GM12865 (cell line): ENCODE measurements at places on chromosomes 12 and 14.
A peak's percentile ranks its signal among the peaks of the same experiment; 100 is the strongest.

DNA sequence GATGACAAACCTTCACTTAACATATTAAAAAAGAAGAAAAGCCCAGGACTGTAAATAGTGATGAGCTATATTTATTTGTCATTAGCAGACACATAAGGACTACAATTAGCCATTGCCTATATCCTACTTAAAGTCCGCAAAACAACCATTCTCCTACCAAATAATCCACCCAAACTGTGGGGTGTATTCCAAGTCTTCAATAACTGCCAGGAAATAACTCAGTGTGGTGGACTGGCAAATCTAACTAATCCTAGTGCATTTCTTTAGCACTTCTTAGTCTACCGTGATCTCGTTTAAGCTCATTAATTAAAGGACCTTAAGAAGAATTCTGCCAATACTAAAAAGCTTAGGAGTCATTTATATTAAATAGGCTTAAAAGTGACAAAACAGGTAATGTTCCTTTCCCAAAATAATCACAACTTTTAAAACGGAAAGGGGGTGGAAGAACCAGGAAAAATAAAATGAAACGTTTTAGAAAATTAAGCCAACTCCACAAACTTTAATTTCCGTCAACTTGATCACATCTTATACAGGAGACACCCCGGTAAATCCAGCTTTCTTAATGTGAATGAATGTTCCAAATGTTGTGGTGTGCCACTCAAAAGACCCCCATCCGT, 1.8 kb downstream of the NOVA1 start:
- no peak for DNase-seq

- no peak for DNase-seq
Observed at GRCh38 chr12:108766294-108766693, 35.0 kb upstream of the CORO1C start.

- DNase-seq, result no peak
Observed at GRCh38 chr12:27151479-27151878, 69.1 kb upstream of the C12orf71 start.

DNA sequence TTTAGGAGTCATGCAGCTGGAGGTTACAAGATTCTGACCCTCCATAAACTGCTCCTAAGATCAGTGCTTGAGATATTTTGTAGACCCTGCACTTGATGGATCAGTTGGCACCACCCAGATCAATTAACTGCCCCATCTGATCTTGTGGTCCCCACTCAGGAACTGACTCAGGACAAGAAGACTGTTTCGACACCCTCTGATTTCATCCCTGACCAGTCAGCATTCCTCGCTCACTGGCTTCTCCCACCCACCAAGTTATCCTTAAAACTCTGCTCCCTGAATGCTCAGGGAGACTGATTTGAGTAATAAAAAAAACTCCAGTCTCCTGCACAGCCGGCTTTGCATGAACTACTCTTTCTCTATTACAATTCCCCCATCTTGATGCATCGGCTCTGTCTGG, 360.2 kb downstream of the GALC start:
- no peak for DNase-seq

- no peak for DNase-seq
Observed at GRCh38 chr12:113128802-113129663, 6.5 kb downstream of the RASAL1 start.

- DNase-seq, result no peak
Observed at GRCh38 chr12:108921946-108922345, 42.1 kb downstream of the DAO start.

DNA sequence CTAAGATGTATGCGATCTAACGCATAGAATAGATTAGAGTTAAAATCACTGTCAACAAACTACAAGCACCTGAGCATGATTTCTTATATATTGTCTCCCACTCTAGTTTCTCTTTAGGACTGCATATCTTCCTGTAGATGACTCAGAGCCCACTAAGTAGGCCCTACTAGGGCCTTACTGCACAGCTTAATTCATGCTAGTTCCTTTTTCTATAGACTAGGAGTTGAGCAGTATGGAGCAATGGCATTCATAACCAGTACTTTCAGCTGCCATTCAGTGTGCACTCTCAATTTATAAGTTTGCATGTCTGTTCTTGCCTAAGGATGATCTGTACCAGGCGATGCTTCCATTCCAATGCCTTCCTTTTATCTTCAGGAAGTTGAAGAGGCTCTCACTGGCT, 103.5 kb downstream of the METTL25 start:
- no peak for DNase-seq

DNA sequence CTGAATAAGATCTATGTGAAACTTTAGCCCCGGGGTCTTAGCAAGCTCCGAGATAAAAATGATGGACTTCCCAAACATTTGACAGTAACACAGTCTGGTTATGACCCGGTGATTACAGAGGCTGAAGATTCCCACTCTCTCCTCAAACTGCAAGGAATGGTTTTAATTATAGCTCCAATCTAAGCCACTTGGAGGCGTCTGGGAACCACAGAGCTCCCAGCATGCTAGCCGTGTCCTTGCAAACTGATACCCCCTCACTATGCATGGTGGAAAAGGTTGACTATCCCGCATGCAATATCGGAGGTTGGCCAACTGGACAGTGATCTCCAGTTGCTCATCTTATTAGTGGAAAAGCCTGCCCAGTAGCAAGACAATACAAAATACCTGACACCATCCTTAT, 76.5 kb upstream of the GRIN2B start:
- no peak for DNase-seq

DNA sequence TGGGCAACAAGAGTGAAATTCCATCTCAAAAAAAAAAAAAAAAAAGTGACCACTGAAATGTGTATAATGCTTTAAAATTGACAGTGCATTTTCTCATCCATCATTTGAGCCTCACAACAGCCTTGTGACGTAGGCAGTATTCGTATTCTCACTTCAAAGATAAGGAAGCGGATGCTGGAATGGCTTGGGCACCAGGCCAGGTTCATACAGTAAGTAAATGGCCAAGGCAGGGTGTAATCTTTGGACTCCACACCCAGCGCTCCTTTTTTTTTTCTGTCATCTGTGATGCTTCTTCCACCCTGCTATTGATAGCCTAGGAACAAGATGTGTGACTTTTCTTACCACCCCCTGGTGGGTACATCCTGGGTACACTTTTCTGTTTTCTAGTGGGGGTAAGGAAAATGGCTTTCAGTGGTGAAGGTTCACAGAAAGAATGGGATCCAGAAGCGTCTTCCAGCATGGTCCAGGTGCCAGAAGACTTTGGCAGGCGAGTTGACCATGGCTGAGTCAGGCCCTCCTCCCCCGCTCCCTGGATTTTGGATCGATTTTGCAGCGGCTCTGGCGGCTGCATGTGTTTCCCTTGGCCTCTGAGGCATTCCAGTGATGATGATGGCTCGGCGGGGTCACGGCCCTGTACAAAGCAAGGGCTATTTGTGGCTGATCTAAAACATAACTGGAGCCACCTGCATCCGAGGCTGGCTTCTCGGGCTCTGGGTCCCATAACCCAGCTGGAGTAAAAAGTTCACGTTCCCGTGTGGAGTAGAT, 110.6 kb downstream of the CACNA1C start:
- no peak for DNase-seq

DNA sequence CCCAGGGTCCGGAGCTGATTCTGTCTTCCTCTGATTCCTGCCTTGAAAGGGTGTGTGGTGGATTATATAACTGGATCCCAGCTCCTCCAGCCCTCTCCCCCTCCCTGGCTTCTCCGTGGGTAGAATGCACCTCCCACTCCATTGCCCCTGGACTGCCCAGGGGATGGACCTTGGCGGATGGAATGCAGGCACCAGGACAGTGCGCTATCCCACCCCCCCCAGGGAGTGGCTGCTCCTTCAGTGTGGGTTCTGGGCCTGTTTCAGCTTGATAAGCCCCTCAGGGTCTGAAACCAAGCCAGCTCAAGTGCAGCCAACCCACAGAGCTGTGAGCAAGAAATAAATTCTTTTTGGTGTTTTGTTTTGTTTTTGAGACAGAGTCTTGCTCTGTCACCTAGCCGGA, 112.4 kb upstream of the TMEM132D start:
- no peak for DNase-seq

- DNase-seq, result no peak
Observed at GRCh38 chr12:93379326-93379980, 1.7 kb downstream of the NUDT4 start.

DNA sequence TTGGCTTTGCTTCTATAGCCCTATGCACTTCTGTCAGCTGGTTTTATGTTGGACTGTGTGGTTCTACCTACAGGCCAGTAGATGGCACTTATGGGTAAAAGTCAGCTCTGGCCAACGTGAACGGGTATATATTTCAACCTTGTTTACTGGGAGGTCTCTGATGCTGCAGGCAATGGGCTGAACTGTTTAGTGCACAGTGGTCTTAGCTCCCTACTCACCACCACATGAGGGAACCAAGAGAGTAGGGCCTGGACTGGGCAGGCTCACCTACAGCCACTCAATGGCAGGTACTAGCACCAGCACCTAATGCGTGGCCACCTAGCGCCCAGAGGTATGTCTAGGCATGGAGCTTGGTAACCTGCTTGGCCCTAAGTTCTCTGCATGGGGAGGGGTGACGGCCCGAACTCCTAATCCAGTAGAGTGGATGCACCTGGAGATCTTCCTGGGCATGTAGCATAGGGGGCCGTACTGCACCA, 481.8 kb downstream of the TMEM117 start:
- DNase-seq, result peak; percentile 66

DNA sequence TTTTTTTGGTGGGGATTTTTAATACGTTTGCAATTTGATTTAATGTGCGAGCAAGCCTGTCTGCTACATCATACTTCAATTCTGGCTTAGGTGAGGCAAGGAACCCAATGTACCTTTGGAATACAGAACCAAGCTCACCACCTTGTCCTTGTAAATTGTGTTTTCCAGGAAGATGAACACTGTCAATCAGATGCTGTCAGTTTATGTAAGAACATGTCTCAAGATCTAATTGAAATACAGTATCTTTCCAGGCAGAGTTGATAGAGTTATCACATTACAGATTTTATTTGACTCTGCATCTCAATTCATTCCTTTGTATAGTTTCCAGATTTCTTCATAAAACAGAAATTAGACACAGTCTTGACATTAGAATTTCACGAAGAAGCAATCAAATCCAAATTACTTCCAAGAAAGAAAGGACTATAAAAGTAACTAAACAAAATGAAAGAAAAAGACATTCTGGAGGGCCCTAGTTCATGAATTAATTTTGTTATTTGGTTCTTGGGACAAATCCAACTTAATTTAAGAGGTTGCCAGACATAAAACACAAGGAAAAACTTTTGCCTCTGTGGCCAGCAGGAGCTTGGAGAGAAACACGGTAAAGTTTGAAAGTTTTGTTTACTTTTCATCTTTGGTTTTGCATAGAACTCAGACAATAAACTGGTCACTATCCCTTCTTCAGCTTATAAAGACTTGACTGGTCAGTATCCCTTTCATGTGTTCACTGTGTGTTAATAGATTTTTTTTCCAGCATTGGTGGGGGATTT, 16.4 kb upstream of the MED13L start:
- no peak for DNase-seq

GRCh38 chr12:53816360-53817020, 64.7 kb upstream of the CISTR start:
- no peak for DNase-seq

DNA sequence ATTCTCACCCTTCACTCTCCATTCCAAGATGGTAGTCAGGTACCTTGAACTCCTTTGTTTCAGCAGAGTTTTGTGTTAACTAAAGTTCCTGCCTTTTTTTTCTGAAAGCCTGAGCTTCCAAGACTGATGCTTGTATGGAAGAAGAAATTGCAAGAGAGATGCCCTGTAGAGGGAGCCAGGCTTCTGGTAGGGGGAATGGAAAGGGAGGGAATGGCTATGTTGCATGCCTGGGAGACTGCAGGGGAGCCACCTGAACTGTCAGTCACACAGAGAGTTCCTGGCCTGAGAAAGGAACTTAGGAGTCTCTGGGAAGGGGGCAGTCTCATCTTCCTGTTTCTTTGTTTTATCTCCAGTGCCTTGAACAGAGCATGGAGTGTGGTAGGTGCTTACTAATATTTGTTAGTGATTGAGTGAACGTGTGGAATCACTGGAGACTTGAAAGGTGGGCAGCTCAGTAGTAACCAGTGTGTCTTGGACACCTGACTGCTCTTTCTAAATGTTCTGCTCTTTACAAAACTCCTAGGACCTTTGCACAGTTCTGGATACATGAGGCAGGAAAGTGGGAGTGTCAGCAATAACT, 132.2 kb downstream of the ANO4 start:
- DNase-seq, result peak; percentile 1

DNA sequence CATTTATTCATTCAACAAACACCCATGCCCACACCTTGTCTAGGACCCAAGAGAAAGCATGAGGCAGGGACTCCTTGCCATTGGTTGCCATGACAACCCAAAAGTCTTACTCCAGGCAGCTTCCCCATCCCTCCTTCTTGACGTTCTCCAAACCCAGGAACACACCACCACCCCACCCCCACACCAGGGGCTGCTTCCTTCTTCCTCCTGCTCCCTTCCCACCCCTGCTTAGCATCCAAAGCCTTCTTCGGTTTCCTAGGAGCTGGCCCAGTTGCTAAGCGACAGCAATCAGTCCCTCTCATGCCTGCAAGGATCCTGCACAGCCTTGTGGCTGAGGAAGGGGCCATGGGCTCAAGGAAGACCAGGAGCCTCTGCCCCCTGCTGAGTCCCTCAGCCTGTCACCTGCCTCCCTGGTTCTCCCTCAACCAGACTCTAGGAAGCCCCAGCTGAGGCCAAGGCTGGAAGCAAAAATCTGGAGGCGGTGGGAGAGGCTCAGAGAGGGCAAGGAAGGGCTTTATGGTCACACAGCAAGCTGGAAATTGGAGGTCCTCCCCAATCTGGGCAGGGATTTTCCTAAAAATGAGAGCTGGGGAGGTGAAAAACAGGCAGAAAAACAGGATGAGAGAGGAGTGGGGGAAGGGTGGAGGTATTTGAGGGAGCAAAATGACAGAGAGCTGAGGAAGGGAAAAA, 15.4 kb downstream of the RASAL1 start:
- DNase-seq, result no peak

DNA sequence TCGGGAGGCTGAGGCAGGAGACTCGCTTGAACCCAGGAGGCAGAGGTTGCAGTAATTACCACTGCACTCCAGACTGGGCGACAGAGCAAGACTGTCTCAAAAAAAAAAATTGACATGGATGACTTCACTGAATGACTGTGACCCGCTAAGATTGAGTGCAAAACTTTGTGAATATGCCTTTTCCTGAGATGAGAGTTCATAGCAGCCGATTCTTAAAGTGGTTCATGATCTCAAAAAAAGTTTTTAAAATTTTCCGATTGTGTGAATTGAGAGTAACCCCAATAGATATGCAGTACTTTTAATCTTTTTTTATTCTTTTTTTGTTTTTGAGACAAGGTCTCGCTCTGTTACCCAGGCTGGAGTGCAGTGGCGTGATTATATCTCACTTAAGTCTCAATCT, 1.2 kb downstream of the TCTN1 start:
- peak; percentile 58 for DNase-seq

GRCh38 chr12:2111826-2112225, 59.0 kb downstream of the CACNA1C start:
- DNase-seq, result no peak
